Aorta (tissue), 5 donors: ENCODE measurements at places on chromosomes 5 and 9. TPM values are rescaled to one million over a fixed set of nuclear protein-coding genes. Genes with fewer than 3 reads are reported as not detected.

GRCh38 chr5:9877488-9877887 lies 247.3 kb upstream of the TAS2R1 start:
- DNase-seq: no peak
- no peak overlapping the region for H3K4me3 ChIP-seq
- no peaks in the 10 kb centered on the region for H3K4me1 ChIP-seq
- no peaks in the 10 kb centered on the region for H3K36me3 ChIP-seq
- H3K27me3 ChIP-seq: no peaks in the 10 kb centered on the region

DNA sequence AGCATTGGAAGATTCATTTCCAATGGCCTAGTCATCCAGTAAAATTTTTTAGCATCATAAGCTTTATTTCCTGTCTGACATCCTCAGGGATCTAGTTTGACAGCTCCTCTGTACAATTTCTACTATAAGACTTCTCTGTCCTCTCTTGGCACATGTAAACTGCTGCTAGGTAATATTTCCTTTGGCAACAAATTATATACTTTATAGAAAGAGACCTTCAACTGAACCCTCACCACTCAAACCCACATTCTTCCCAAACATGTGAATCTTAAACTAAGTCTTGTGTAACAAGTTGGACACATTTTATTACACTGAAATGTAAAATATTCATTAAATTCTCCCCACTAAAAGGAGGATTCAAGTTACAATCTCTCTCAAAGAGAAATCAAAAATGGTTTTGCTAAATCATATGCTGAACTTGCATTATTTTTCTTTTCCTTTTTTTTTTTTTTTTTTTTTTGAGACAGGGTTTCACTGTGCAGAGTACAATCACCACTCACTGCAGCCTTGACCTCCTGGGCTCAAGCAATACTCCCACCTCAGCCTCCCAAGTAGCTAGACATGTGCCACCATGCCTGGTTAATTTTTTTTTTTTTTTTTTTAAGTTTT lies 36.9 kb downstream of the SCAI start:
- H3K27ac ChIP-seq: no peak overlapping the region
- H3K27me3 ChIP-seq: no peaks in the 10 kb centered on the region
- no peak overlapping the region for H3K4me3 ChIP-seq
- H3K36me3 ChIP-seq: no peaks in the 10 kb centered on the region

DNA sequence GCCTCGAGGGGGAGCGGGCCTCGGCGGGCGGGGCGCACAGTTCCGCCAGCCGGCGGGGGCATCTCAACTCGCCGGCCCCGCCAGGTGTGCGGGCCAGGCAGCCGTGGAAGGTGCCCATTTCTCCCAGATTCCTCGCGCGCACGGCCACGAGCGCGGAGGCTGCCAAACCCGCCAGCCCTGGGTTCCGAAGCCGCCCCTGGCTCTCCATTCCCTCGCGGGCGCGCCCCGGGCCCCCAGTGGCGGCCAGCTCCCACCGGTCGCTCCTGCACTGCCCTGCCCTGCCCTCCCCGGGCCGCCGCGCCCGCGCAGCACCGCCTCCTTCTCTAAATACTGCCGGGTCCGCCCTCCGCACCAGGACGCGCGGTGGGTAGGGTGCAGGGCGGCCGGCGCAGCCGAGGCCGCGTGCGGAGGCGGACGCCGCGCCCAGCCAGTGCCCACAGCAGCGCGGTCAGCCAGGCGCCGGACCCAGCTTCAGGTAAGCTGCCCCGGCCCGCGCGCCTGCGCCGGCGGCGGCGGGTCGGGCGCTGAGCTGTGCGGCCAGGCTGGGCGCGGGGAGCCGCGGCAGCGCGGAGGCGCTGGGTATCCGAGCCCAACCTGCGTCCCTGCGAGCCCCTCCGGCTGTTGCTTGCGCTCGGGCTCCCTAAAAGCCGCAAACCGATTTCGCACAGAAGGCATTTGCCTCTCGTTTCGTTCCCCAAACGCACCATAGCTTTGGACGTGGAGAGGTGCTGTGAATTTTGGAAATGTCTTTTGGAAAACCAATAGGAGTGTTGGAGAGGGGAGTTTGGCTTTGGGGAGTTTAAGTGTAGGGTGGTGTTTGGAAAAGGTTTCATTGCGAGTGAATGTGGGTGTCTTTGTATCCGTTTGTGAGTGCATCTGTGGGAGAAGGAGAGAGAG lies at the start of gene TMEM171:
TSS of gene TMEM171 (plus strand) at position 354 of the 897 bp plus-strand sequence. CDS start 2,799 bp downstream, outside the sequence.
- H3K27me3 ChIP-seq: no peaks in the 10 kb centered on the region
- H3K4me3 ChIP-seq: peak within 1 kb of the TSS; percentile 0
- H3K27ac ChIP-seq: no peak within 1 kb of the TSS

DNA sequence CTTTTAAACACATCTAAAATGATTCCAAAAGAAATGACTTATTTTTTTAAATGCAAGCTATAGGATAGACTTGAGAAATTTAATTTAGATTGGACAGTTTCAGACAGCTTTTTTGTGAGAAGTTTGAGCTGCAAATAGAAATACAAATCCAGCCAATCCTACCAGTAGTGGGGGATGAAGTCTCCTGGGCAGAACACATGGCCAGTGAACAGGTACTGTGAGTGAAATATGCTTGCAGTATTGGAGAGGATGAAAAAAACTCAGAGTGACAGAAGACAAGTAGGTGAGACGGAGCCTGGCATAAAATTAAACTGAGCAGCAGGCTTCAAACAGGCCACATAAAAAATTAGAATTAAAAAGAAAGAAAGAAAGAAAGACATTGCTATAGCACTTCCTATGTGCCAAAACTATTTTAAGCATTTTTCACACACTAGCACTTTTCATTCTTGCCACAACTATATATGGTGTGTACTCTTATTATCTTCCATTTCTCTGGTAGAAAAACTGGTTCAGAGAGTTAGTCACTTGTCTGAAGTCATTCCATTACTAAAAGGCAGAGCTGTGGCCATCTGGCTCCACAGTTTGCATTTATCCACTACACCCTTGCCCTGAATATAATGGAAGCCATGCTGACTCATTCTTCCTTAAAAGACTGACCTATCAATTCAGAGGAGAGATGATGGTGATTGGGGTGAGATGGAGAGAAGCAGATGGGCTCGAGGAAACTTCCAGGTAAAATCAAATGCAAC lies 310.2 kb upstream of the CTNND2 start:
- DNase-seq: no peak
- no peaks in the 10 kb centered on the region for H3K4me1 ChIP-seq
- no peak overlapping the region for H3K4me3 ChIP-seq
- no peaks in the 10 kb centered on the region for H3K36me3 ChIP-seq

DNA sequence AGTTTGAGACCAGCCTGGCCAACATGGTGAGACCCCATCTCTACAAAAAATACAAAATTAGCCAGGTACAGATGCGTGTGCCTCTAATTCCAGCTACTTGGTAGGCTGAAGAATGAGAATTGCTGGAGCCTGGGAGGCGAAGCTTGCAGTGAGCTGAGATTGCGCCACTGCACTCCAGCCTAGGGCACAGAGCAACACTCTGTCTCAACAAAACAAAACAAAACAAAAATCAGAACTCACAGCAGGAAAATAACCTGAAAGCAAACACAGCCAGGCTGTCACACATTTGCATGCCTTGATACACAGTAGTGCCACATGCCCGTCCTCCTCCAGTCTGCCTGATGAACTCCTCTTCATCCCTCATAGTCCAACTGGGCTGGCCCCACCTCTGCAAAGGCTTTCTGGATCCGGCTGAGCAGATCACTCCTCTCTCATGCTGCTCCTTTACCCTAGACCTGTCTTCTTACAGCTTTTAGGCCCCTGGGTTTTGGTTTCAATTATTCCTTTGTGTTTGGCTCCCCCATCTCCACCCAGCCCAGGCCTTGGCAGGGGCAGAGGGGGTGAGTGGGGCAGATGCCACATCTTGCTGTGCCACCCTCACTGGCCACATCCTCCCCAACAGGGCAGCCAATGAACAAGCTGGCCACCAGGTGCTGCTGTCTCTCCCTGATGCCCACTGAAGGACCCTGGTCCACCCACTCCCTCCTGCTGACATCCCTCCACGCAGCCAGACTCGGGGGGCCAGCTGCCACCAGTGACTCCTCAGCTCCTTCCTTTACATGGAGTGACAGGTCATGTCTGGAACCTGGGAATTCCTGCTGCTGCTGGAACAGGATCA lies 62.0 kb upstream of the GGTA1 start:
- no peaks in the 10 kb centered on the region for H3K27me3 ChIP-seq
- H3K4me3 ChIP-seq: no peak overlapping the region
- no peak overlapping the region for H3K27ac ChIP-seq
- no peak for DNase-seq
- H3K4me1 ChIP-seq: no peaks in the 10 kb centered on the region
- no peaks in the 10 kb centered on the region for H3K36me3 ChIP-seq

DNA sequence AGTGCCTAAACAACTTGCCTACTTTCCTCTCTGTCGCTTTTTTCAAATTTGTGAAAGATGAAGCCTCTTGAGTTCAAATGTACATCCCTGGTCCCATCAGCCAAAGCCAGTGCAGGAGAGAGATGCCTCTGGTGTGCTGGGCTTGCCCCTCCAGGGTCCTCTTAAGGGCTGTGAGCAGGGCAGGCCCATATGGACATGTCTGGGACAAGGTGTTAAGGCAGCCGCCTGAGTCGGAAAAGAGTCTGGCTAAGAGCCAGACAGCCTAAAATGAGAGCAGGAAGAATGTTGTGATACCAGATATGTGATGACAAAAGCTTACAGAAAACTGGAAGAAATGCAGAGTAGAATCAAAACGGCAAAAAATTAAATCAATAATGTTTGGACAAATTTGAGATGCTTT lies 72.5 kb downstream of the APTX start:
- no peak overlapping the region for H3K4me3 ChIP-seq
- no peak overlapping the region for H3K27ac ChIP-seq
- DNase-seq: no peak
- H3K27me3 ChIP-seq: peaks cover 1% of the 10 kb centered on the region
- no peaks in the 10 kb centered on the region for H3K36me3 ChIP-seq

DNA sequence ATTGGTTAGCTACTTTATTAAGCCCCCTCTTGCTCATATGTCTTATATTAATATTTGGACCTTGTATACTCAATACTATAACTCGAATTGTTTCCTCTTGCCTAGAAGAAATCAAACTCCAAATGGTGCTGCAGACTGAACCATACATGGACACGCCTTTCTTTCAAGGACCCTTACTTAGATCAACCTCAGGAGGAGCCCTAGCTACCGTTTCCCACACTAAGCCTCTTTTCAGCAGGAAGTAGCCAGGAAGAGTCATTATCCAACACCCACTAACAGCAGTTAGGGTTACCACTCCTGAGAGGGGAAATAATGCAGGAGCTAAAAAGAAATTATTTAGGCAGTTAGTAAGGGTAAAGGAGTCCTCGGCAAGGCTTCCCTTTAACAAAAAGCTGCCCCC lies 243.8 kb upstream of the PUM3 start:
- H3K4me1 ChIP-seq: no peaks in the 10 kb centered on the region
- no peak overlapping the region for H3K4me3 ChIP-seq
- no peak for DNase-seq
- H3K36me3 ChIP-seq: no peaks in the 10 kb centered on the region

DNA sequence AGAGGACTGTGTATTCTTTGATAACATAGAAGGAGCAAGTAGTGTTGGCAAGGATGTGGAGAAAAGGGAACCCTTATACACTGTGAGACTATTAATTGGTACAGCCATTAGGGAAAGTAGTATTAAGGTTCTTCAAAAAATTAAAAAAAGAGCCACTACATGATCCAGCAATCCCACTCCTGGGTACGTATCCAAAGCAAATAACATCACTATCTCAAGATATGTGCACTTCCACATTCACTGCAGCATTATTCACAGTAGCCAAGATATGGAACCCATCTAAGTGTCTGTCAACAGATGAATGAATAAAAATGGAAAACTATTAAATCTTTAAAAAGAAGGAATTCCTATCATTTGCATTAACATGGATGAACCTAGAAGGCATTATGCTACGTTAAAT lies 693.2 kb upstream of the RIOK2 start:
- no peak overlapping the region for H3K4me3 ChIP-seq
- H3K27me3 ChIP-seq: no peaks in the 10 kb centered on the region
- H3K36me3 ChIP-seq: no peaks in the 10 kb centered on the region
- no peak for DNase-seq

GRCh38 chr5:9269014-9269413 lies 276.9 kb downstream of the SEMA5A start:
- no peaks in the 10 kb centered on the region for H3K27me3 ChIP-seq
- no peak for DNase-seq
- no peaks in the 10 kb centered on the region for H3K36me3 ChIP-seq
- H3K27ac ChIP-seq: no peak overlapping the region
- no peak overlapping the region for H3K4me3 ChIP-seq
- no peaks in the 10 kb centered on the region for H3K4me1 ChIP-seq

DNA sequence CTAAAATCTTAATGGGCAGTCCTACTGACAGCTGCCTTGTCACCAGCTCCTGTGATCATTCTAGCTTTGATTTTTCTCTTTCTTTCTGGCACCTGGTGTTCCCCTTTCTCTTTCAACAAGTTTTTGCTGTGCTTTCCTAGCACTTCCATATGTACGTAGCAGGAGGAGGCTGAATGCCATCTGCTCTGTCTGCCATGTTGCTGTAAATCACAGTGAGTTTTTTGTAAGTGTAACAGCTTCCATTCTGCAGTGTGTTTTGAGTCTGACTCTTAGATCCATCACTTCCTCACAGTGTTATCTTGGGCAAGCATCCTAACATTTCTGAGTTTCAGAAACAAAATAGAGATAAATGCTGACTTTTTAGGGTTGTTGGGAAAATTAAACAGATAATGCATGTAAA lies 247.9 kb downstream of the DOCK8 start:
- H3K36me3 ChIP-seq: no peaks in the 10 kb centered on the region
- no peak overlapping the region for H3K27ac ChIP-seq
- H3K4me3 ChIP-seq: no peak overlapping the region
- H3K4me1 ChIP-seq: no peaks in the 10 kb centered on the region
- DNase-seq: no peak

GRCh38 chr9:135156525-135157510 lies 69.3 kb downstream of the OLFM1 start:
- no peak overlapping the region for H3K4me3 ChIP-seq
- no peaks in the 10 kb centered on the region for H3K4me1 ChIP-seq
- no peaks in the 10 kb centered on the region for H3K36me3 ChIP-seq
- no peak for DNase-seq
- H3K27ac ChIP-seq: no peak overlapping the region

GRCh38 chr9:135473972-135474543 lies 5.5 kb upstream of the PPP1R26 start:
- H3K4me3 ChIP-seq: no peak overlapping the region
- no peak overlapping the region for H3K27ac ChIP-seq
- no peaks in the 10 kb centered on the region for H3K4me1 ChIP-seq

- H3K4me3 ChIP-seq: no peak overlapping the region
- peaks cover 2% of the 10 kb centered on the region for H3K4me1 ChIP-seq
- H3K27me3 ChIP-seq: no peaks in the 10 kb centered on the region
- DNase-seq: peak; percentile 6
These were observed 223.9 kb downstream of the FANCC start for GRCh38 chr9:95093586-95093985.

- H3K27me3 ChIP-seq: no peaks in the 10 kb centered on the region
- H3K4me3 ChIP-seq: no peak overlapping the region
- peak; percentile 10 for DNase-seq
- no peaks in the 10 kb centered on the region for H3K4me1 ChIP-seq
These were observed 14.9 kb downstream of the COL5A1 start for GRCh38 chr9:134656334-134657006.

The FAM78A gene
- 6.3 TPM for total RNA-seq

The UGT3A1 gene
- total RNA-seq: not detected

The PLEKHG4B gene
- total RNA-seq: not detected

The SPATA31D4 gene
- total RNA-seq: not detected

The IRGM gene
- not detected for total RNA-seq

The NDUFA8 gene
- total RNA-seq: 26.9 TPM
